ENCODE measurements at places on chromosomes 6 and 20.
A peak's percentile ranks its signal among the peaks of the same experiment; 100 is the strongest.

GRCh38 chr6:111478064-111478476, 4.9 kb downstream of the REV3L start:
- no peak for DNase-seq

- no peak for DNase-seq
Measured at GRCh38 chr20:57566803-57567459, 6.0 kb downstream of the PCK1 start.

DNA sequence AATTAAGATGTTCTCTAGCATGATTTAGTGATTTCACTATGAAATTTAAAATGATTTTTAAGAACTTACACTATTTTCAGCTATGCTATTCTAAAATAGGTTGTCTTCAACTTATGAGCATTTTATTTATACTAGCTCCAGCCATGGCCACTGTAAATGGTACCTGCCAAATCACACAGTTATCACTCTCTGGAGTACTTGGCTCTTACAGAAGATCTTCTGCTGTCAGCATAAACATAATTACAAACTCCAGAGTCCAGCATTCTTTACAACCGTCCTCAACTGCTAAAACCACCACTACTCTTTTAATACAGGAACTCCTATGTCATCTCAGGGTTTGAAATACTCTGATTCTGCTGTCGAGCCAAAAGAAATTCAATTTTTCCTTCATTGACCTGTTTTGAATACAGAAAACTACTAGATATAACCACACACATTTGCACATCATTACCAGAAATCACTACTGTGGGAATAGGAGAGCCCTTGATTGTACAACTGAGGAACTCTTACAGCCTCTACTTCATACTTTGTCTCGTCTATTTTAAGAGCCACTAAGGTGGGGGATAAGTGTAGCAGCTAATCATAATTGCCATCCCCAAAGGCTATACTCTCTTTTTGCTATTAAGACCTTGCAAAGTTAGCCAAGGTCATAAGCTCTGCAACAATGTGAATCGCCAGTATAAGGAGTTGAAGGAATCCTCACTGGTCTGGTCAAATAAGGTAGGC, 93.7 kb downstream of the PHIP start:
- no peak for DNase-seq

GRCh38 chr6:47454713-47455396, 22.7 kb upstream of the CD2AP start:
- no peak for DNase-seq

GRCh38 chr6:24357336-24358218, at the start of gene DCDC2:
Gene DCDC2, minus strand, starts transcription at chr6:24358059. Its CDS starts 309 bp downstream, at chr6:24357750.
- peak; percentile 41 for DNase-seq

GRCh38 chr6:105769197-105769596, 316.9 kb upstream of the PRDM1 start:
- DNase-seq, result no peak

- no peak for DNase-seq
Measured at GRCh38 chr6:36848658-36849441, 9.6 kb upstream of the CPNE5 start.

DNA sequence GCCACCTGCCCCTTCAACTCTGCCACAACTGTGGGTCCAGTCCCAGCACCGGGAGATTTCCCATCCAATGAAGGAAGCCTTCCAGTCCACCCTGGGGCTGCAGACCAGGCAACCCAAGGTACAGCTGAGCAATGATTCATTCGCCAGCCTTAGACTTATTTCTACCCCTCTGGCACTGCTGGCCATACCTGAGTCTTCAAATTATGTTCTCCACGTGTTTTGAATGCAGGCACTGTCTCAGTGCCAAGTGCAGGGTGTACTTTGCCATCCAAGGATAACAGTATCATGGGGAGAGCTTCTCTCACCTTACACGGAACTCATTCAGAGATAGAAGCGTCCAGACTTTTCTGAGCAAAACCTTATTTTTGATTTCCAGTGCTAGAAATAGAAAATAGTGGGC, 175.6 kb downstream of the ZFP64 start:
- DNase-seq, result no peak

DNA sequence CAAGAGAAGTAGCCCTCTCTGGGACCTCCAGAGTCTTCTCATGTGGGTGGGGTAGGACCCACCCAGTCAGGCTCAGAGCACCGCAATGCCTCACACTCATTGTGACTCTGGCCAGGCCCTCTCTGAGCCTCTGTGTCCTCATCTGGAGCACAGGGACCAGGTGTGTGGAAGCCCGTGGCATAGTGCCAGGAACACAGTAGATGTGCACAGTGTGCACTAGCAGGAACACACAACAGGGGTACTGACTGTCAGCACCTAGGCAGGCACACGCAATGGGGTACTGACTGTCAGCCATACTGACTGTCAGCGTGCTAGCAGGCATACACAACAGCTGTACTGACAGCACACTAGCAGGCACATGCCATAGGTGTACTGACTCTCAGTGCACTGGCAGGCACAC, 2.0 kb upstream of the STMN3 start:
- DNase-seq, result no peak

GRCh38 chr6:35503534-35503933, 6.7 kb upstream of the TEAD3 start:
- DNase-seq, result no peak

- no peak for DNase-seq
Measured at GRCh38 chr20:50514750-50515149, 4.6 kb downstream of the PTPN1 start.

DNA sequence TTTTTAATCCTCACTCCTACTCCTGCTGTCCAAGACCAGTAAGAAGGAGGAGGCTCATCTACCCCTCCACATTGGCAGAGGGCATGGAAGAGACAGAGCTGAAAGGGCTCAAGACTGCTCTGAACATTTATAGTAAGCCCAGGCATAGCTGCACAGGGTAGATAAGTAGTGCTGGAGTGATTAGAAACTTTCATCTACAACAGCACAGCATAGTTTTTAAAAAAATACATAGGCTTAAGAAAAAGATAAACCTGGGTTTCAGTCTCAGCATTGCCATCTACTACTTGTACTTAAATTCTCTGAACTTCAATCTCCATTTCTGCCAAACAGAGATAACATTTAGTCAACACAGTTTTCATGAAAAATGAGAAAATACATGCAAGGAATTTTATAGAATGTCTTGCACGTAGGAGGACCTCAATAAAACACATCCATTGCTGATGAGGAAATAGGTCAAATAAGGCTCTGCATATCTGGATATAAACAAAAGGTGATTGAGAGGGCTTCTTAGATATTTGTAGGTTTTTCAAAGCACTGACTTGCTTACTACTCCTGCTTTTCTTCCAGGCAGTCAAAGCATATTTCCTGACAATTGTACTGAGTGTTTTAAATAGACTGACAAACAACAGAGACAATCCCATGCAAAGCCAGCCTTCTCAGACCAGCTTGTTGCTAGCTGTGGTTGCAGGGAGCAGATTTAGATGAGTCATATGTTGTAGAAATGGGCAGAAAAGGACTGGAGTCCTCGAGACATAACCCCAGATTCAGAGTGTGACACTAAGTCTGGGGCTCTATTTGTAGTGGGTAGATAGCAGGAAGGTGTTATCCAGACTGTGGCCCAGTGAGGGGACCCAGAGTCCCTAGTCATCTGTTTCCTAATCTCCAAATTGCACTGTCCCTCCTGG, 107.4 kb upstream of the TAB2 start:
- no peak for DNase-seq

- no peak for DNase-seq
Measured at GRCh38 chr6:83307849-83308248, 114.7 kb downstream of the RWDD2A start.

DNA sequence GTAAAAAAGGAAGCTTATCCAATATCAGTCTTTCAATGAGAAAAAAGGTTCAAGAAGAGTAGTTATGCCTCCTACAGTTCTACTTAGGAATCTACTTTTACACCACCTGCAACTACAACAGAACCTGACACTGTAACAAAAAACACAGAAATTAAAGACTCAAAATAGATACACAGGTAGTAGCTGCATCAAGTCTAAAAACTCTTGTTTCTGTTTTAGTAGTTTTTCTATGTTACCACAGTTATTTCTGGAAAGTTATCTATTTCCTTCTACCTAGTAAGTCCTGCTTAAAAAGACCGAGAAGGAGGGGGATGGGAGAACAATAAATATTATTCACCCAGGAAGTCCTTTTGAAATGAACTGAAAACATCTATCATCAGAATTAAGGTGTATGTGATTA, 52.5 kb downstream of the ATG5 start:
- DNase-seq, result no peak

DNA sequence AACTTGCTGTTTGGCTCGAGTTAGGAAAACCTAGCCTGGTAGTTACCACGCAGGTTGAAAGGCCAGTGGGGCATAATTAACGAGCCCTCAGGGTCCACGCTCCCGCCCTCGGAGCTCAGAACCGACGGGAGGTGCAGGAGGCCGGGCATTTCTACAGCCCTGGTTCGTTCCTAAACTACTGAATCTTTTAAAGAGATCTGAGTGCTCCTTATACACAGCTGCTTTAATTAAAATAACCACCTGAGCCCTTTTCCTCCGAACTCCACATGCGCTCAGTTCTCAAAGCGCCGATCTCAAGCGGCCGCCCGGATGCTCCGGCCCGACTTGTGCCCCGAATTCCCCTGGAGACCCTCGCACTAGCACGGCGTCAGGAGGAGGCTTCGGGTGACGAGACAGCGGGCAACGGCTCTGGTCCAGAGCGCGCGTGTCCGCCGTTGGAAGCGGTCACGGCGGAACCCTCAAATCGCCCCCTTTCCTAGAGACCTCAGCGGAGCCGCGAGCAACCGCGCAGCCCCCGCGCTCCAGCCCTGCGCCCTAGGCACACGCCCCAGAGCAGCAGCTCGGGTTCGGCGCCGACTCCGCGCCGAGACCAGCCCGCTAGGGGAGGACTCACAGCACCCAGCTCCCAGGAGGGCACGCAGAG, 397 bp downstream of the WDR27 start:
- DNase-seq, result no peak

GRCh38 chr20:588476-588875, 21.6 kb downstream of the TCF15 start:
- no peak for DNase-seq

DNA sequence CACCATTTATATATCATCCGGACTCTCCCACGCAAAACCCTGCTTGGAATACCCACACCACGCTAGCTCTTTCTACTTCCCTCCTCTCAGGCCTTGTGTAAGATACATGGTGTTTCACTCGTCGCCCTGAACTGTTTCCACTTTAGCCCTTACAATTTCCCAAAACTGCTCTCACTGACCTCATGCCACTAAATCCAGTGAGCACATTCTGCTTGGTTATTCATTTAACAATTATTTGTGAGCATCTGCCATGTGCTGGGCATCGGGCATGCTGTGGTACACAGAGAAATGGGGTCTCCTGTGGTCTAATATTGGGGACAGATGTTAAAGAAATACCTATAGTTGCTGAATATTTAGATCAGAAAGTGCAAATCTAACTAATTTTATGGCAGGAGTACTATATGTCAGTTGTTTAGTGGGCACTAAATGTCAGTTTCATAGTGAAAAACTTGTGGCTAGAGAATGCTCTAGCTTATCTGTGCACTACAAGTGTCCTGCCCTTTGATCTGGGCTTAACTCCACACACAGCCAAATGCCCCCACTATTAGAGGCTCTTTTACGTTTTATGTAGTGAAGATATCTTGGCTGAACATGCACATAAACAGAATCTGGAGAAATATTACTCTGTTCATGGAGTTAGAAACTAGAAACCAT, 41.0 kb downstream of the PLEKHG1 start:
- DNase-seq, result no peak

DNA sequence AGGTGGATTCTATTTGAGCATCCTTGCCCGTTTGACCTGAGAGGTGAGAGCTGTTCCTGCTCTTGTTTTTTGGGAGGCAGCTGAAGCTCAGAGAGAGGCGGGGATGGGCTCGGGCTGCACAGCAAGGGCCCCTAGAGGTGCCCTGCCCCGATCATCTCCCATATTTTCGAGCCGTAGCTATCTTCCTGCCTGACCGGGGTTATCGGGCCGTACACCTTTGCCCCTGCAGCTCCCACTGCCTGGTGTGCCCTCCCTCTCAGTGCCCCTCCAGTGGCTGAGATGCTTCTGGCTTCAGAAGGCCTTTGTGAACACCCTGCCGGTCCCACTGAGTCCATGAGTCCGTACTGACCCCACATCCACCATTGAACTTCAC, 6.7 kb downstream of the SRC start:
- DNase-seq, result peak; percentile 23

DNA sequence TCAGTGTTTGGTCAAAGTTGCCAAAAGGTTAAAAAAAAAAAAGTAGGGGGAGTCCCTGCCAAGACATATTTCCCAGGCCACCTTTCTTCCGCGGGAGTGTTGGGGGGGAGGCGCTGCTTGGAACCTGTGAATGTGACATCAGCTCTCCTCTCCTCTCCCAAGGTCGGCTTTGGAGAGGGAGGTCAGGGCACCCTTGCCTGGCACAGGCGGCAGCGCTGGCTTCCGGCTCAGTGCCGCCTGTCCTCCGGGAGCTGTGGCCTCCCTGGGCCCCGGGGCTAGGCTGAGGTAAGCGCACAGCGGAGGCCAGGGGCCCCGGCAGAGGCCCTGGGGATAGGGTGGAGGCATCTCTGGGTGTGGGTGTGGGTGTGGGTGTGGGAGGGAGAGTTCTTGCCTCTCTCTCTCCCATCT, 1.9 kb upstream of the EDN1 start:
- no peak for DNase-seq

GRCh38 chr6:136783495-136784270, 8.6 kb downstream of the MAP3K5 start:
- no peak for DNase-seq

GRCh38 chr6:56909115-56909907, 45.6 kb upstream of the BEND6 start:
- DNase-seq, result no peak
